Fibroblast of skin of right quadriceps (primary cell): ENCODE measurements at places on chromosomes 7 and 10.
A peak's percentile ranks its signal among the peaks of the same experiment; 100 is the strongest.

DNA sequence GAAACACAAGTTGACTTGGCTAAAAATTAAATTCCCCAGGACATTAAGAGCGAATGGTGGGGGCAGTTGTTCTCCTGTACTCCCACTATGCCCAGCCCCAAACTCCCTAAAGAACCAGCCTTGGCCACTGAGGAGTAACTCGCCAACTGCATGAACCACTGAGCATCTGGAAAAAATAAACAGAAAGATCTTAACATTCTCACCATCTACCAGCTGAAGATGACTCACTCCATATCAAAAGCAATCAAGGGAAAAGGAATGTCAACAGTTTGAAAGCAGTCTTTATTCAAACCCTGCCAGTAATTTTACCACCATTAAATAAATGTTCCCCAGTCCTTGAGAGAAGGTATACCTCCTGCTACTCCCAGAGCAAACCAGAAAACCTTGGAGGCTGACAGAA, 45.4 kb downstream of the CTTNBP2 start:
- peak; percentile 62 for DNase-seq

DNA sequence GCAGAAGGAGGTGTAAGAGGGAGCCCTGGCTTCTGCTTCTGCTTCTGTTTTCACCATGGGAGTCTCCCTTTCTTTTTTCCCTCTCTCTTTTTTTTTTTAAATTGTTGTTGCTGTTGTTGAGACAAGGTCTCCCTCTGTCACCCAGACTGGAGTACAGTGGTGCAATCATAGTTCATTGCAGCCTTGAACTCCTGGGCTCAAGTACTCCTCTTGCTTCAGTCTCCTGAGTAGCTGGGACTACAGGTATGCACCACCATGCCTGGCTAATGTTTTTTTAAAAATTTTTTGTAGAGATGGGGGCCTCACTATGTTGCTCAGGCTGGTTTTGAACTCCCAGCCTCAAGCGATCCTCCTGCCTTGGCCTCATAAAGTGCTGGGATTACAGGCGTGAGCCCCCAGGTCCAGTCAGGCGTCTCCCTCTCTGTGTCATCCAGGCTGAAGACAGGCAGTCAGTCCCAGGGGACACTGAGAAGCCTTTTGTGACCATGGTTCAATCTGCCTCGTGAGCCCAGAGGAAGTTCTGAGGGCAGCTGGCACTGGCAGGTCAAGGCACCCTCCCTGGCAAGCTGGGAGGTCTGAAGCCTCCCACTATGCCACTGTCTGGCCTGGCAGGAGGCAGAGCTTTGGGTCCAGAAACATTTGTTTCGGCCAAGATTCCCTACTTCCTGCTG, 33.6 kb upstream of the NPFFR1 start:
- DNase-seq: no peak

DNA sequence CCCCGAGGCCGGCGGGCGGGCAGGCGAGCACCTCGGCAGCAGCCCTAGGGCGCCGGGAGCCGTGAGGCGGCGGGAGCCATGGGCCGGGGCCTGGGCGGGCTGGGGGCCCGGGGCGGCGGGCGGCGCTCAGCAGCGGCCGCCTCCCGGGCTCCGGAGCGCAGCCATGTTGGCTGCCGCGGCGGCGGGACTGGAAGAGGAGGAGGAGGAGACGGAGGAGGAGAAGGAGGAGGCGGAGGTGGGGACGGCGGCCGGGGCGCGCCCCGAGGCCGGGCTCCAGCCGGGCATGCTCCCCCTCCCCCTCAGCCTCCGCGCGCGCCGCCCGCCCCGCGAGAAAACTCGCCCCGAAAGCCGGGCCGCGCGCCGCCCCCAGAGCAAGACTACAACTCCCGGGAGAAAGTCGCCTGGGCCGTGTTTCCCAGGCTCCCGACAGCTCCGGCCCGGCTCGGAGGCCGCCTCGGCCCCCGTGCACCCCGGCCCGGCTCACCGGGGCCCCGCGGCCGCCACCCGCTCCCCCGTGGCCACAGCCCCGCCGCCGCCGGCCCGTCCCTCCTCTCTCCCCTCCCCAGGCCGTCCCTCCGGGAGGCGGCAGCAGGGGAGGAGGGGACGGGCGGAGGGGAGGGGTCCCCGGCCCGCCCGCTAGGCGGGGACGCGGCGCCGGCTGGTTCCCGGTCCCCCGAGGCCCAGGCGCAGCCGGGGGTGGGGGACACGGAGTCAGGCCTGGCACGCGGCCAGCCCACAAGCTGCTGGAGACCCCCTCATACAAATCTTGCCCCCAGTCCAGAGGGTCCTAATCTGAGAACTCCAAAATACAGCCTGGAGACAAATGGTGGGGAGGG, at the start of gene DLG5:
DLG5 (minus strand) TSS at position 190 of the 836 bp plus-strand sequence. CDS start 235 bp downstream, outside the sequence.
- peak; percentile 49 for DNase-seq

DNA sequence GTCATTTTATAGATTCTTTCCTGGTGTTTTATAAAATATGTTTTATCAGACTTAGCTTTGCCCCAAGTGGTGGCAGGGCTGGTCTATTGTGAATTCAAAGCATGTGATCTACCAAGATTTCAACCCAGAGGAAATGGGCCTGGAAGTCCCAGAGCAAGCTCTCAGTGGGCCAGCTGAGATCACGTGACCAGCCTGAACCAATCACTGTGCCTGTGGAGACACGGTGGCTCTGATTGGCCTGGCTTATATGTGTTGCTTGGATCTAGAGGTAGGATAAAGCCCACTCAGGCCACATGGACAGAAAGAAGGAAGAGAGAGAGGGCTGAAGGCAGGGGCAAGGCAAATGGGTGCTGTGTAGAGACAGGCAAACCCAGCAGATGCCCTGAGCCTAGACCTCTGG, 65.5 kb upstream of the GATA3 start:
- DNase-seq: no peak

- no peak for DNase-seq
Observed at GRCh38 chr7:1943326-1943725, 273.2 kb downstream of the ELFN1 start.

DNA sequence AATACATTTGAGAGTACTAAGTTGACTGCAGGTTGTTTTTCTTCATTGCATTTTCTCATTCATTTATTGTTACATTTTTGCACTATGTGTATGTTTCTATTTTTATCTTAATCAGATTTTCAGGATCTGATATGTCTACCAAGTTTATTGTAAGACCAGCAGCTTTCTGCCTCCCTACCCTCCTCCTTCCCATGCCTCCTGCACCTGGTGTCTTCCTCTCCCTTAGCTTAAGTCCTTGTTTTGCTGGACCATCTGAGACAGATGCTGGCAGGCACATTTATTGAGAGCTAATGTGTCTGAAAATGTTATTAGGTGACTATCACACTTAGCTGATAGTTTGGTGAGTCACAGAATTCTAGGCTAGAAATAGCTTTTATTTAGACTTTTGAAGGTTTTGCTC, 79.6 kb downstream of the ANLN start:
- DNase-seq: no peak

- DNase-seq: peak; percentile 12
Observed at GRCh38 chr7:79293655-79294142, 159.8 kb downstream of the MAGI2 start.

- peak; percentile 92 for DNase-seq
Observed at GRCh38 chr10:63491588-63492316, 26.0 kb upstream of the JMJD1C start.

DNA sequence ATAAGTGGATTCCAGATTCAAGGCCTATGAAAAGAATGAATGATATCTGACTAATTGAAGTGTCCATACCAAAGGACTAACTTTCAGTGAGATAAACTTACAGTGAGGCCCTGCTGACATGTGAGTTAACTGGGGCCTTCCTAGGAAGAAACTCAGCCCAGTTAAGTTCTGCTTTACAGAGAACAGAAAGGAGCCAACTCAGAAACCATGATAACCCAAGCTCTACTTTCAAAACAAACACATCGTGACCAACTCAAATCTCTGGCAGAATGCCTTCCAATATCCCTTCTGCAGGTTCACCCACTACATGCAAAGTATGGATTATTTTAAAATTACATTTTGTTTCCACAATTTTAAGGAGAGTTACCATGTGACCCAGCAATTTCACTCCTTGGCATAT, 75.8 kb upstream of the MRLN start:
- DNase-seq: no peak

DNA sequence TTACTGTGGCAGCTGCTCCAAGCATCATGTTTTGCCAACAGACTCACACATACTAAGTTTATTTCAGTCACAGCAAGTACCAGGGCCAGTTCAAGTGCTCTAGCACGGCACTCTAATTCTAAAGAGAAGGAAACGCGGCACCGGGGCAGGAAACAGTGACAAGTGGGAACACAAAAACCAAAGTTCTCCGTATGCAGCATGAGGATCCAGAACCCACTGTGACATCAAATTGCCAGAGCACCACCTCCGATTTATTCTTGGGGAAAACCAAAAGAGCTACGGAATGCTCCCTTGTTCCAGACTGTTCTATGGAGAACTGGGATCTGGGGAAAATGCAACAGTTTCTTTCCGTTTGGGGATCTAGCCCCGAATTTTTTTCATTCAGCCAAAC, 448 bp upstream of the PTER start:
- no peak for DNase-seq

DNA sequence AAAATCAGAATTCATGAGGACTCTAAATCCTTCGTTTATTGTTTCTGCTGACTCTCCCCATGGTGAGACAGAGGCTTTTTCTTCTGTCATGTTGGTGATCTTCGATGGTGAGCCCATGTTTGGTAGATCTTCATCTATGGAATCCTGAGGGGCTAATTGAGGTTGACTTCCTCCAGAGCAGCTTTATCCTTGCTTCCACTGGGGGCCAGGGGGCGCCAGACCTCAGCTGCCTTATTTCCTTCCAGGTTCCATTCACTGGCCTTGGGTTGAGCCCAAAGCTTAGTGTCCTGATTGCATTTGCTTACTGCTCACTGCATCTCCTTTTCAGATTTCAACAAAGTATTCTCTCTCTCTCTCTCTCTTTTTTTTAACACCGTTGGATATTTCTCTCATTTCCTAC, 80.7 kb downstream of the GCC1 start:
- DNase-seq: peak; percentile 3
